HuH-7.5 (cell line): ENCODE measurements at places on chromosomes 3 and 15.

DNA sequence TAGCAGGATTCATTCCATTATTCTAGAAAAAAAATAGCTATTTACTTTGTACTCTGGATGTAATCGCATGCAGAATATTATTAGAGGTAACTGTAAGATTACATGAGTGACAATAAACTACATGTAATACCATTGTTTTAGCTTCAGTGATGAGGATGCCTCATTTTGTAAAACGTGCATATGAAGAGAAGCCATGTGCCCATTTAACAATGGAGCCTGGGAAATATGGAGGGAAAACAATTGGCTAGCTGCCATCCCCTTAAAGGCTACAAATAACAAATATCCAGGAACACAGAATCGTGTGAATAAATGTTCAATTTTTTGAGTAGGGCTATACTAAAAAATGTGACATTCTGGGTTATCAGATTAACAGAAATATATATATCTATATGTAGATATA lies 151.1 kb downstream of the SAMMSON start:
- no peak for DNase-seq

GRCh38 chr3:160343132-160343531 lies 55.9 kb downstream of the IFT80 start:
- no peak for DNase-seq

DNA sequence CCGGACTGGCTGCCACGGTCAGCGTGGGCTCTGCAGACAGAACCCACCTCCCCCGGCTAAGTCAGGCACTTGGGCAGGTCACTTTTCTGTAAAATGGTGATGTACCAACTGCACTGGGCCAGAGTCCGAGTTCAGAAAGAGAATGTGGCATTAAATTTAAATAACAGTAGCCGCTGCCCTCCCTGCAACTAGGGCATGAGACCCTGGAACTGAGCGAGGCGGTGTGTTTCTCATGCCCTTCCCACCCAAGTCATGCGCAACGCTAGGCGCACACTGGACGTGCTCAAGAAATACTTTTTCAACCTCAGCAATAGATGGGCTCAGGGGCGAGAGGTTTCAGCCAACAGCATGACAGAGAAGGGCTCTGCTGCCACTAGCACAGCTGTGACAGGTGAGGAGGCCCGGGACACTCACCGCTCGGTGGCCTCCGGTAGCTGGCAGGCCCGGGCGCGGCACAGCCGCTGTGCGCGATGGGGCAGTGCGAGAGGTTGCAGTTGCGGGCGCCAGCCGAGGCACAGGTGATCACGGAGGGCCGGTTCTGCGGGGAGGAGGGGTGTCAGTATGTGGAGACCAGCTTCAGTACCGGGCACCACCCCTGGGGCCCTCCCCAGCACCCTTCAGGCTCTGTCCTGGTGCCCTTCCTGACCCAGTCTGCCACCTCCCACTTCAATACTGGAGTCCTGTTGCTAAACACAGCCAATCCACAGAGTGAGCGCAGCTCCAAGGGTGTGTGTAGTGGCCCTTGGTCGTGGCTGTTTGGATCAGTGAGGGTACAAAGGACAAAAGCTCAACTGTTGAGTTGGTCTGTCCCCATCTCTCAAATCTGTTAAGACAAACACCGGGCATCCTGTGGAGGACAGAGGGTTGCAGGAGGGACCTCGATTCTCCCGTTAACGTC lies 84.5 kb downstream of the VGLL4 start:
- DNase-seq = no peak

DNA sequence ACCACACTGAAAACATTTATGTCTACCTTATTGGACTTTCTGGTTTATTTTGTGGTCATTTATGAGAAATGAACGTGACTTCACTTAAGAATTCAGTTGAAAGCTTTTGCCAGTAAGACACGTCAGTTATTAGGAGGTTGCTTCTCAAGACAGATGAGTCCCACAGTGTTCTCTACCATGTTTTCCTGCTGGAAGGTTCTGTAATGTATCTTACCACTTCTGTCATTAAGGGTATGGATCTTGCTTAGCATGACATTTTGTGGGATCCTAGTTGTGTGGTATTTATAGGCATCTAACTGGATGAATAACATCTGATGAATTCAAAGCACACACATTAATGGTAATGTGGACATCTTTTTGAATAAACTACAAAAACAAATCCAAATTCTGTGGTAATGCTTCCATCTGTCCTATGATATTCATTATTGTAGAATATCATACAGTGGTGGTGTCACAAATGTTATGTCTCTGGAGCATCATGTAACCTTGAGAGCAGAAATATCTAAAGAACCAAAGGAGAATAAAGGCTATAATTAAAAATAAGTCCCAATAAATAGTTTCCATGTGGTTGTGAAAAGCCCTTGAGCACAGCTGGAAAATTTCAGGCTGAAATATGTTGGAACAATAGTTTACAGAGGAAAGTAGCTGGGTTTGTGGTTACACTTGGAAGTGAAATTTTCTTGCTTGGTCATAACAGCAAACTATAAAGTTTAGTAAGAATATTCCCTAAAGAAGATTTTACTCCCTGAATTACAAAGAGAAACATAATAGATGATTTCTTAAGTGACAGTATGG lies 61.5 kb downstream of the C3orf38 start:
- no peak for DNase-seq

DNA sequence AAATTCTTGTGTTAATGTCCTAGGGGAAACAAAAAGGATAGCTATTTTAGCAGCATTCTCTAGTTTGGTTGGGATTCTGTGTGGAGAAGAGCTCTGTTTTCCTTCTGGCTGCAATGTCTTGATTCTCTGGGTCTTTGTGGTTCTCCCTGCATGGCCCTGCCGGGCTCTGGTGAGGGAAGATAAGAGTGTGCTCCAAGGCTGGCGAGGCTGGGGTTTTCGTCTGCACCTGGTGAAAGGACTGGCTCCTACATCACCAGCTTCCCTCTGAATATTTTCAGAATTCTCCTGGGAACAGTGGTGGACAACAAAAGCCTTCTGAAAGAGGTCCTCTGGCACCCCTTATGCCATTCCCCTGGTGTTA lies 38.1 kb upstream of the SFMBT1 start:
- no peak for DNase-seq

GRCh38 chr3:14536837-14537589 lies 3.1 kb downstream of the GRIP2 start:
- DNase-seq = no peak
